ENCODE measurements at places on chromosomes 7 and 10. TPM values are rescaled to one million over a fixed set of nuclear protein-coding genes. Genes with fewer than 3 reads are reported as not detected.
A peak's percentile ranks its signal among the peaks of the same experiment; 100 is the strongest.

The SLC37A3 gene
- total RNA-seq = 9.1 TPM

The GARIN1A gene
- total RNA-seq = 0.82 TPM

The FEZF1 gene
- not detected for total RNA-seq

DNA sequence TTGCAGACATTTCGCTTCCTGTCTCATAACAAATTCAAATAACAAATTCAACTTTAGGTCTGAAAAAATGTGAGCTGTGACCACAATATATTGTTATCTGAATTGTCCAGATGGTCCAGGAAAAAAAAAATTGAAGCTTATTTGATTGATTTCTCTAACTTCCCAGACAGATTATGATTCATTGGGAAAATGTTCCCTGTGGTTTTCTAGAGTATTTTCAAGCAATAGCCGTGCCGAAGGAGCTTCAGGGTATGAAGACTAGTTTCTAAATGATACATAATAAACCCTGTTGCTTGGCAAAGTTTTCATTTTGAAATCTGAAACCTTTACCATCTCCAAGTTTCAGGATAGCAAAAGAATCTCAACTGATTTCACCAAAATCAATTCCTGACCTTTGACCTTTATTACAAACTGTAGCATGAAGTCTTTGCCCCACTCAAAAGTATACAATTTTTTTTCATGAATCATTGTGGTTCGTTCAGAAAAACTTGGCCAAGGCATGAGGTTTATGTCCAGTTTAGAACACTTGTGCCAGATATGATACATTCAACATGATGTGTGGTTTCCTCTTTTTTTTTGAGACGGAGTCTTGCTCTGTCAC lies 109.9 kb downstream of the JCAD start:
- H3K36me3 ChIP-seq = no peaks in the 10 kb centered on the region
- H3K4me1 ChIP-seq = peaks cover 49% of the 10 kb centered on the region
- H3K27me3 ChIP-seq = no peaks in the 10 kb centered on the region
- peak overlapping the region; percentile 96 for H3K27ac ChIP-seq

The PON3 gene
- 0.44 TPM for total RNA-seq

GRCh38 chr7:149196151-149196704 lies 882 bp downstream of the ZNF282 start:
- H3K4me3 ChIP-seq = peak overlapping the region; percentile 95
- H3K4me1 ChIP-seq = peaks cover 10% of the 10 kb centered on the region
- H3K27me3 ChIP-seq = no peaks in the 10 kb centered on the region
- H3K36me3 ChIP-seq = peaks cover 3% of the 10 kb centered on the region
- peak overlapping the region; percentile 95 for H3K27ac ChIP-seq

The MYPN gene
- 338 TPM for total RNA-seq

- no peaks in the 10 kb centered on the region for H3K36me3 ChIP-seq
- H3K4me3 ChIP-seq = no peak overlapping the region
- no peaks in the 10 kb centered on the region for H3K4me1 ChIP-seq
These were observed 14.3 kb downstream of the NRG3 start for GRCh38 chr10:81889181-81889769.

The OR6V1 gene
- not detected for total RNA-seq

The ARHGAP19 gene
- 1.8 TPM for total RNA-seq

The SOSTDC1 gene
- not detected for total RNA-seq

The ITIH5 gene
- 2.9 TPM for total RNA-seq

DNA sequence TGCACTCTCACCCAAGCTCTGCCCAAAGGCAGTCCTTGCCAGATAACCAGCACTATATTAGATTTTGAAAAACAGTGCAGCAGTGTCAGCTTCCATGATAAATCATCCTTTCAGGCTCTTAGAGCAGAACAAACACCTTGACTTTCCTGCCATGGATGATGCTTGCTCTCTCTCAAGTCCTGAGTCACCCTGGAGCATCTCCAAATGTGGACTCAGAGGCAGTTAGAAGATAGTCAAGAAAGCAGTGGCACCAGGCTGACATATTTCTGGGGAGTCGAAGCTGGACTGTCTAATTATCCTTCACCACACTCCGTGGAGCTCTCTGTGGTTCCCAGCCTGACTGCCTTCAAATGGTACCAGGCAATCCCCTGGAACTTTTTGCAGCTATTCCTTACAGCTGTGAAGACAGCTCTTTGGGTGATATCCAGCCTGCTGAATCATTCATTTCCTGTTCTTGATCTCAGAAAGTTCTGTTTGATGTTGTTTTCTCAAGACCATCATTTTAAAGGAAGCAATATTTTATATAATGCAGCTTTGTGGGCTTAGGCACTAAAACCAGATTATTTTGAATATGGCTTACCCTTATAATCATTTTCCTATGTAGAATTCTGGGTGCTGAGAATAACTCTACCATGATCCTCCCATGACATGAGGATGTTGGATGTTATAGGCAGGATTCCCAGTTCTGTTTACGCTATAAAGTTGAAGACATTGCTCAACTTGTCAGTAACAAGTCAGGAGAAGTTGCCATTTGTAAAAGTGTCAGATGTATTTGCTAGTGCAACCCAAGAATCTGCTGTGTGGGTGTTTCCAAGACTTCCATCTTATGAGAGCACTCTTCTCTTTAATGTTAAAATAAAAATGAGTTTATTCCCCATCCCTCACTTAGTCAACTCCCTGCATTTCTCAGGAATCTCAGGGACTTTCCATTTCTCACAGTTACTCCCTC lies 233.8 kb downstream of the C7orf25 start:
- no peak overlapping the region for H3K27ac ChIP-seq
- H3K36me3 ChIP-seq = no peaks in the 10 kb centered on the region
- no peaks in the 10 kb centered on the region for H3K4me1 ChIP-seq
- H3K4me3 ChIP-seq = no peak overlapping the region

The HACD1 gene
- total RNA-seq = 35.7 TPM

The AKR1D1 gene
- total RNA-seq = not detected

GRCh38 chr7:155497149-155497901 lies 39.4 kb downstream of the EN2 start:
- no peaks in the 10 kb centered on the region for H3K4me1 ChIP-seq
- H3K27me3 ChIP-seq = peaks cover 34% of the 10 kb centered on the region
- no peak for DNase-seq
- no peak overlapping the region for H3K4me3 ChIP-seq
- H3K27ac ChIP-seq = no peak overlapping the region
- no peaks in the 10 kb centered on the region for H3K36me3 ChIP-seq

DNA sequence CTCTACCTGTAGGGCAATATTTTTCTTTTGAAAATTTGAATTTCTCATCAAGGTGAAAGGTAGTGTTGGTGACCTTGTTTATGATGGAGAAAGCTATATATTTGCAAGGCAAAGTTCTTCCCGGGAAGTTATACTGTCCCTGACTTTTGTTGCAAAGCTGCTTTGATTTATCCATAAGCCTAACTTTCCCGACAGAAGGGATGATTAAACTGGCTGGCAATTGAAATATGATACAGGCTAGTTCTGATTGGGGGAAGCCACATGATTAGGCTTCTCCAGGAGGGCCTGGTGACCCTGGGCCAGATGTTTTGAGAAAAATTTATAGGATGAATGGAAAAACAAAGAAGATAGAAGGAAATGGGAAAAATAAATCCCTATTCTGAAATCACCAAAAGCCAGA lies 215.5 kb downstream of the ACTR3B start:
- no peak for DNase-seq
- no peak overlapping the region for H3K27ac ChIP-seq
- H3K4me1 ChIP-seq = no peaks in the 10 kb centered on the region
- H3K36me3 ChIP-seq = no peaks in the 10 kb centered on the region

The CHST3 gene
- total RNA-seq = 44.0 TPM

- peak; percentile 58 for DNase-seq
- H3K36me3 ChIP-seq = no peaks in the 10 kb centered on the region
- H3K4me1 ChIP-seq = peaks cover 4% of the 10 kb centered on the region
These were observed at the start of gene CHN2 for GRCh38 chr7:29194594-29195427. Gene CHN2 (plus strand): TSS chr7:29194775.

DNA sequence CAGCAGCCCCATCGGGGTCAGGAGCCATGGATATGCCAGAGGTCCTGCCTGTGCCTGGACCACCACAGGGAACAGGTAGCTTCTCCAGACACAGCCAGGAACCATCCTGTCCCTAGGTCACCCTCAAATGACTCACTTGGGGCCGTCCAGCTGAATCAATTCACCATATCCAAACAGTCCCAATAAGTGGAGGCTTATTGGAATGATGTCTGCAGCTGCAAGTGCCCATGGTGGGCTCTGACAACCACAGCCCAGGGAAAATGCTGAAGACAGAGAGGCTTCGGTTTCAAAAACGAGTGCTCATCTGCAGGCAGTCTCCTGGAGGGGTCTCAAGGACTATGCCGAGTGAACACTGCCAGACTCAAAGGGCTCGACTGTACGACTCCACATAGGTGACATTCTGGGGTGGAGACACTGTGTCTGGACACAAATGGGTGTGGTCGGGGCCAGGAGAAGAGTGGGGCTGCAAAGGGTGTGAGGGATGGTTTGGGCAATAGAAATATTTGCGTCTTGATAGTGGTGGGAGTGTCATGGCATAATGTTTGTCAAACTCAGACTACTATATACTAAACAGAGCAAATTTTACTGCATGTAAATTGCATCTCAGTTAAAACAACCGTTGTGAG lies 204.8 kb downstream of the TNS3 start:
- no peak overlapping the region for H3K4me3 ChIP-seq
- no peaks in the 10 kb centered on the region for H3K36me3 ChIP-seq
- no peak for DNase-seq
- no peaks in the 10 kb centered on the region for H3K27me3 ChIP-seq

Measured in psoas muscle (tissue), 8 donors.